ENCODE measurements at places on chromosomes 13 and 19.

DNA sequence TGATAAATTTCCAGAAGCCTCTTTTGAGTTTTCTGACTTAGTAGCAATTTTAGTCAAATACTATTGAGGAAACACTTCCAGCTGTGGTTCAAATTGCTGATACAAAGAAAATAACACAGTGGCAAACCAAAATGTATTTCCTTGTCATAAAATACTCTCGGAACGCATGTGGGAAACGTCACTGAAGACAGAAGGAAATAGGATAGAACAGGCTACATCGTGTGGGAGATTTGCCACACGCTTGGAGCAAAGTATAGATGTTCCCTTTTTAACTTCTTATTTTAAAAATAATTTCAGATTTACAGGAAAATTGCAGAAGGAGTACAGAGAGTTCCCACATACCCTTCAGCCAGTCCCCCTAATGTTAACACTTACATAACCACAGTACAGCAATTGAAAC is 88.8 kb downstream of the ING1 start:
- no peak for DNase-seq

- DNase-seq, result no peak
Observed at GRCh38 chr13:64371045-64371444, 2859.1 kb downstream of the PCDH9 start.

- no peak for DNase-seq
Observed at GRCh38 chr19:32349051-32349450, 3.6 kb downstream of the ZNF507 start.

DNA sequence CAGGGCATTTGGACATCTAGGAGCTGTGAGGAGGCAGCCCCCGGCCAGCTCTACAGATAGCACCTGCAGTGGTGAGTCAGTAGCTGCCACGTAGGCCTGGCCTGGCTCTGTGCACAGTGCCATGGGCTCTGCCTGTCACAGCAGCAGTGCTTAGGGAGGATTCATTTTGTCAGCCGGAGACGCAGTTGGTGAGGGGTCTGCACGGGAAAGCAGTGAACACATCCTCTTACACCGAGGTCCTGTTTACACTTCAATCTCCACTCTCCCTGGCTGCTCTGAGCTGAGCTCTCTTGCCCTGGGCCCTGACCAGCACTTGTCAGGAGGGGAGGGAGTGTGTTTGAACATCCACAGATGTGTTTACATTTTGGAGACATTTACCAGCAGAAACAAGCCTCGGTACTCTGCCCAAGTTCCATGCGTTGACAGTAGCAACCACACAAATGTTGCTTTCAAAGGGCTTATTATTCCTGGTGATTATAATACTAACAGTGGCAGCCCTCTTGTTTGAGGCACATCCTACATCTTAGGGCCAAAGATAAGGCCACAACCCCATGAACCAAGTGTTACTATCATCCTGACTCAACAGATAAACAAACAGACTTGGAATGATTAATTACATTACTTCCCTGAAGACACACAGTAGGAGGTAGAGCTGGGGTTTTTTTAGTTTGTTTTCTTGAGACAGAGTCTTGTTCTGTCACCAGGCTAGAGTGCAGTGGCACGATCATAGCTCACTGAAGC is 148.9 kb downstream of the USP12 start:
- no peak for DNase-seq

DNA sequence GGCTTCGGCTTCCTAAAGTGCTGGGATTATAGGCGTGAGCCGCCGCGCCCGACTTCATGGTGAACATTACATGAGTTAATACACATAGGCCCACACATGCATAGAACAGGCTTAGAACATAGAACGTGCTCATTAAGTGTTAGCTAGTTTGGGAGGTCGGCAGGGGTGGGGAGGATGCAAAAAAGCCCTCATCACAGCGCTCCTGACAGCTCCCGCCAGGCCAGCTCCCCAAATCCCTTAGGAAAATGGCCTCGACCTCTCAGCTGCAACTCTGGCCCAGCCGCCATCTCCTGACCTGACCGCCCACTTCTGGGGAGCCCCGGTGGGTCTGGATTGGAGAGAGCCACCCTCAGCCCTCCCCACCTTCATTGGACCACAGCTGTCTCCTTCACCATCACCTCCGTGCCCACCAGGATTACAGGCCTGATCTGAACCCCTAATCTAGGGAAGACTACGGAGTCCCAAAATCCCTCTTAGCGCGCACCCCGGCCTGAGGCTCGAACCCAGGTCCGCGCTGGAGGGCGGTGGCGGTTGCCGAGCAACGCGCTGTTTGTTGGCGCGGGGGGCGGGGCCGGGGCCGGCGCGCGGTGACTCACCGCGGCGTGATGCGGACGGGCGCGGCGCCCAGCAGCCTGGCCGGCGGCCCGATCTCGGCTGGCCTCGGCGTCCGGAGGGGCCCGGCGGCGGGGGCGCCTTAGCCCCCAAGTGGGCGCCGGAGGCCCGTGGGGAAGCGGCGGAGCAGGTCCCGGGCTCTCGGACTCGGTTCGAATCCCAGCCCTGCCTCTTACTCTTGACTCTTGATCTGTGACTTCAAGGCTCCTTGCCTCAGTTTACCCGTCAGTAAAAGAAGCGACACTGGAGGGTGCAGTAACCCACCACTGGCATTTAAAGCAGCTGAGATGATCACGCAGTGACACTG is 26.7 kb upstream of the NANOS3 start:
- DNase-seq, result no peak

DNA sequence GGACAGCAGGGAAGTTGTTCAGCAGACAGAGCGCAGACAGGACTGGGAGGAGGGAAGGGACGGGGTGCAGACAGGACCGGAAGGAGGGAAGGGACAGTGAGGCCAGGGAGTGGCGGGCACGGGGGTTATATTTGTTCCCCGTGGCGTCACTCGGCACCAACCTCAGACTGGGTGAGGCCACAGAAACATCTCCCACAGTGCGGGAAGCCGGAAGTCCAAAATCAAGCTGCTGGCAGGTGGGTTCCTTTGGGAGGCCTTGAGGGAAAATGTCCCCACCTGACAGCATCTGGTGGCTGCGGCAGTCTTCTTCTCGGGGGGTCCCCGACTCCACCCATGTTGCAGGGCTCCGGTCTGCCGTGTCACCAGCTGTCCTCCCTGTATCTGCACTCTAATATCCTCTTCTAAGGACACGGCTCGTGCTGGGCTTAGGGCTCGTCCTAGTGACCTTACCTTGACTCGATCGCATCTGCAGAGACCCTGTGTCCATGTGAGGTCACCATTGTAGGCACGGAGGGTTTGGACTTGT is 133.0 kb downstream of the STK24 start:
- no peak for DNase-seq

DNA sequence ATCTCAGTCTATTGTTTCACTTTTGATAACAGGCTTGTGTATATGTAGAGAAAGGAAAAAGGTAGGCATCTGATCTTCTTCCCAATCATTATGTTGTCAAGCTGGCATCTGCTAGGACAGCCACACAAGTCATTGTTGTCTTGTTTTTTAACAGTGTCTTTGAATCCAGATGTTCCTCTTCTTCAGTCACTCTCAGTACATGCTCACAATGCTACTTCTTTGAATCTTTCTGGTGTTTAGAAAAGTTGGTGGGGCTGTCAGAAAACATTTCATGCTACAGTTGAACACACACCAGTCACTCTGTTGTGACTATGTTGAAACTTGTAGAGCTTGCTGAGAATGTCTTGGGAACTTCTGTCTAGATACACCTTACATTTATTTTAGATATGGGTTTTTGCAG is 1231.4 kb upstream of the MIR17HG start:
- DNase-seq, result no peak

DNA sequence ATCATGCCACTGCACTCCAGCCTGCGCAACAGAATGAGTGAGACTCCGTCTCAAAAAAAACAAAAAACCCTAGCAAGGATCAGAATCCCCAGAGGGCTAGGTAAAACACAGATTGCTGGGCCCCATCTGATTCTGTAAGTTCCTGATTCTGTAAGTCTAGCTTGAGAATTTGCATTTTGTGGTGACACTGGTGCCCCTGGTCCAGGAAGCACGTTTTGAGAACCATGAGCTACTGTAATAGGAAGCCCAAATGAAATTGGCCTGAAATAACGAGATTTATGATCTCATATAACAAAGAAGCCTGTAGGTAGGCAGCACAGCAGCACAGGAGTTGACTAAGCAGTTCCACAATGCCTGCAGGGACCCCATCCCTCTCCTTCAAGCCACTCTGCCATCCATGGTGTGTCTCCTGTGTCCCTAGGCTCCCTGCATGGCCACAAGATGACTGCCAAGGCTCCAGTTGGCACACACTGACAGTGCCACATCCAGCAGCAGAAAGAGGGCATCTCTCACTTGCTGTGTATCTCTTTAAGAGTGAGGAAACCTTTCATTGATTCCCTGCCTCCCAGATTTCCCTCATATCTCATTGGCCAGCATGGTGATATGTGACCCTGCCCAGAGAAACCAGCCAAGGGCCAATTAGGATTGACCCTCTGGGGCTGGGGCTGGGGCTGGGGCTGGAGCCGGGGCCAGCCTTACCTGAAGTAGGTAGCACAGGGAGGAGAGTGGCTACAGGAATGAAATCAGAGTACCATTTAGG is 21.7 kb downstream of the SIPA1L3 start:
- no peak for DNase-seq

- no peak for DNase-seq
Observed at GRCh38 chr13:74256969-74257368, 122.8 kb upstream of the KLF12 start.

DNA sequence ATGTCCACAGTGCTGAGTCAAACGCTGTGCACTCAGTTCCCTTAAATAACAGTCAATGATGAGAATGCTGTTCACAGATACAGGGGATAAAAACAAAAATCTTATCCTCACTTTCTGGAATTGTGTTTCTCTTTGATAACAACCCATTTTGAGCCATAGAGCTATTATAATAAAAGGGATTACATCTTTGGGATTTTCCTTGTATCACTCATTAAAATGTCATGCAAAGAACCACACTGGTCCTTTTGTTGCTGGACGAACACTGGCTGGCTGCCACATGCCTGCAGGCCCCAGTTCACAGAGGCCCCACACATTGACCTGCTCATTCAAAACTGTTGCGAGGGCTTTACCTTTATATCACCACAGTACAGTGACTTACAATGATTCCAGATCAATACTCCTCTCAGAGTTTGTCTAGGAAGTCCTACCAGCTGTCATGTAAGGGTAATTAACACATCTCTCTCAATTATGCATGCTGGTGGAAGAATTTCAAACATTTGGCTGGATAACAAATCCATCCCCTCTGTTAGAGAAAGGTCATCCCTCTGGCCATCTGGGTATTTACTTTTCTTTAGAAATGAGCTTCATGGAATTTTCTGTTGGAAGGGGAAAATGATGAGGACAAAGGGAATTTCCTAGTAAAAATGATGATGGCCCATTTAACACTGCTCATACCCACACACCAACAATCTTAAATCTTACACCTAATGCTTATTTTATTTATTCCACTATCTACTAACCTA is 85.9 kb downstream of the MBNL2 start:
- no peak for DNase-seq

DNA sequence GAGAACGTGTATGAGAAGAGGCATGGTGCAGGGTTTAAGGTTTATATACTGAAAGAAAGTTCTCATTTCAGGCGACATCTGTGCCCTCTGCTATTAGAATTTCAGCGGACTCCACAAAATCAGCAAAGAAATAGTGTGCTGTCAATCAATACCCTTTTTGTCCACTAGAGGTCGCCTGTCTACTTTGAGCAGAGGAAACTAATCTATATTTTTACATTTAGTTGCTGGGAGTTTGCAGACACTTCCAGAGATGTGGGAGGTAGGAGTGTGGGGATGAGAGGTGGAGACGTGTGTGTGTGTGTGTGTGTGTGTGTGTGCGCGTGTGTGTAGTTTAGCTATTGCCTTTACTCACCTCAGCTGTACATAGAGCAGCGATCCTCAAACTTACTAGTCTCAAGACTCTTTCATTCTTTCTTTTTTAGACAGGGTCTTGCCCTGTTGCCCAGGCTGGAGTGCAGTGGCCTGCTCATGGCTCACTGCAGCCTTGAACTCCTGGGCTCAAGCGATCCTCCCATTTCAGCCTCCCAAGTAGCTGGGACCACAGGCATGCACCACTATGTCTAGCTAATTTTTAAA is 9.7 kb downstream of the INAFM1 start:
- no peak for DNase-seq

DNA sequence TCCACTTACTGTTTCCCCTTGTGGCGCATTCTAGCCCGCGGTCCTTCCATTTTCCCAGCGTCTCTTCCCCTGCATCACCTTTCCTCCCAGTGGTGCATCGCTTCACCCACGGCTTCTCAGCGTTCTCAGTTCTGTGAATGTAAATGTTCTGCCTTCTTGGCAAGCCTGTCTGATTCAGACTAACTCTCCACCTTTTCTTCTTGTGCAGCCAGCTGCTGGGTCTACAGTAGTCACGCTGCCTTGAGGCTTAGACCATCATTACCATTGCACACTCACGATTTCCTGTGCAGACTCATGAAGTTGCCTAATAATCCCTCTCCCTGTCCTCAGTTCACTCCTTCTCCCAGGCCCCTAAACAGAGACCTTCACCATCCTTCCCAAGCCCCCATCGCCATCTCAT is 75.0 kb downstream of the DHRS12 start:
- no peak for DNase-seq

GRCh38 chr13:108463340-108463739 is 166.1 kb upstream of the MYO16 start:
- no peak for DNase-seq

GRCh38 chr19:33580645-33581037 is 41.1 kb upstream of the CHST8 start:
- no peak for DNase-seq

DNA sequence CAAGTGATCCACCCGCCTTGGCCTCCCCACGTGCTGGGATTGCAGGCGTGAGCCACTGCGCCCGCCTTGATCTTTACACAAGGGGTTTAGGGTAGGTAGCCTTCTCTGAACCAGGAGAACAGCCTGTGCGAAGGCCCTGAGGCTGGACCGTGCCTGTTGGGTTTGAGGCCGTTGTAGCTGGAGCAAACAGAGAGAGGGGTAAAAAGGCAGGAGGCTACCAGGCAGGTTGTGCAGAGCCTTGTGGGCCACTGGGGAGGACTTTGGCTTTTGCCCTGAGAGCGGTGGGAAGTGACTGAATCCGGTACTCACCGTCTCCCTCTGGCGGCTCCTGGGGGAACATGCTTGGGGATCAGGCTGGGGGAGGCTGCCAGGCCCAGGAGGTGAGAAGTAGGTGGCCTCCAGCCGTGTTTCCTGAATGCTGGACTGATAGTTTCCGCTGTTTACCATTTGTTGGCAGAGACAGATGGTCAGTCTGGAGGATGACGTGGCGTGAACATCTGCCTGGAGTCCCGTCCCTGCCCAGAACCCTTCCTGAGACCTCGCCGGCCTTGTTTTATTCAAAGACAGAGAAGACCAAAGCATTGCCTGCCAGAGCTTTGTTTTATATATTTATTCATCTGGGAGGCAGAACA is 24.6 kb downstream of the SPC24 start:
- DNase-seq, result peak; percentile 46
